ENCODE measurements at places on chromosomes 7 and 10.

DNA sequence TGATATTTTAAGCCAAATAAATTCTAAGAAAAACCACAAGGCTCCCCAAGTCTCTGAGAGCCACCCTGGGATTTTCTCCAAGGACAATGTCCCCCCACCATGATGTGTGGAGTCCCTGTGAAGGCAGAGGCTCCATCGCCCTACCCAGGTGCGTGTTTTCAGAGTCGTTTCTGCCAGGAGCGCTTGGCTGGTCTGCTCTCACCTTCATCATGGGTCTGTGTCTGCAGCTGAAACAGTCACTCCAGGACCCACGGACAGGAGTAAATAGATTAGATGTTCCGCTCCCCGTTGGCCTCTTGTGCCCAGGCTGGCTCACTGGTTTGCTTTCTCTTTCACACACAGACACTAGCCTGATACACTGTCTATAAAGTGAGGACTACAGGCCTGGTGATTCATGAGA, 217.5 kb downstream of the SFMBT2 start:
- DNase-seq: peak; percentile 16

DNA sequence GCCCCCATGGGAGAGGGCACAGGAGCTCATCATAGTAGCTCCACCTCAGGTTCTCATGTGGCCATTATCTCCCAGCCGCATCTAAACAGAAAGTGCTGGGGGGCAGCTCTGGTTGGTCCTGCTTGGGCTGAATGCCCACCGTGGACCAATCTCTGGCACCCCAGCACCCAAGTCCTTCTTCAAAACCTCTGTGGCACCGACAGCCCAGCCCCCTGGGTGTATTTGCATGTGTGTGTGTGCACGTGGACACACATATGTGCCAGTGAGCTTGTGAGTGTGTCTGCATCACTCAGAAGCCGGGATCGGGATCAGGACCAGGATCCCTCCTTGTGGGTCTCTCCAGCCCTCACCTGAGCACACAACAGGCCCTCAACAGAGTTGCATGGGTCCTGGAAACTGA, 68.2 kb downstream of the ALOX5 start:
- DNase-seq: no peak

DNA sequence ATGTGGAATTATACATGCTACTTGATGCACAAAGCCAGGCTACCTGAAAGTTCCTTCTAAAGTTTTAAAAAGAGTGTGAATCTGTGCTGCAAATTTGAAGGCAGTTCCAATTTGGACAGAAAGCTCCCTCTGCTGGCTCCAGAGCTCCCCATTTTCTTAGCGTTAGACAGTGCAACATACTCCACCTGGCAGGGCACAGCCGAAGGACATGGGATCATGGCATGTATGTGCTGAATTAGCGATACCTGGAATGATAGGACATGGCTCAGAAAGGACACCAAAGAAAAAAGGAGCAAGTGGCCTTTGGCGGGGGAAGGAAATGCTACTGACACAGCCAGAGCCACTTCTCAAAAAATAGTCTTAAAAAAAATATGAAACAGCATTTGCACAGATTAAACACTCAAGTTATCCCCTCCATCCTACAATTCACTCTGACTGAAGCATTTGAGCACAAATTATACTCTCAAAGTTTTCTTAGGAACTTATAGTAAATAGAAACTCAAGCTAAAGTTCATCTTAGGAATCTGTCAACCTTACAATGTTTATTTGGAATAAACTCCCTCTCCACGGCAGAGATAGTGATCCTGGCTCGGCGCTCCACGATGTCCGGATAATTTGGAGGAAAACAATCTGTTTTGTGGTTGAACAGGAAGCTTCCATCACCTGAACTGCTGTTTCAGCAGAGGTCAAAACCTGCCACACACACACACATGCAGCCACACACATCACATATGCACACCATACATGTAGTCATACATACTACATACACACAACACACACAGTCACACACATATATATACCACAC, 80.0 kb downstream of the C7orf25 start:
- no peak for DNase-seq

GRCh38 chr7:121485467-121486243, 89.5 kb upstream of the FAM3C start:
- DNase-seq: no peak

GRCh38 chr7:70486977-70487376, 645.0 kb upstream of the GALNT17 start:
- DNase-seq: no peak

DNA sequence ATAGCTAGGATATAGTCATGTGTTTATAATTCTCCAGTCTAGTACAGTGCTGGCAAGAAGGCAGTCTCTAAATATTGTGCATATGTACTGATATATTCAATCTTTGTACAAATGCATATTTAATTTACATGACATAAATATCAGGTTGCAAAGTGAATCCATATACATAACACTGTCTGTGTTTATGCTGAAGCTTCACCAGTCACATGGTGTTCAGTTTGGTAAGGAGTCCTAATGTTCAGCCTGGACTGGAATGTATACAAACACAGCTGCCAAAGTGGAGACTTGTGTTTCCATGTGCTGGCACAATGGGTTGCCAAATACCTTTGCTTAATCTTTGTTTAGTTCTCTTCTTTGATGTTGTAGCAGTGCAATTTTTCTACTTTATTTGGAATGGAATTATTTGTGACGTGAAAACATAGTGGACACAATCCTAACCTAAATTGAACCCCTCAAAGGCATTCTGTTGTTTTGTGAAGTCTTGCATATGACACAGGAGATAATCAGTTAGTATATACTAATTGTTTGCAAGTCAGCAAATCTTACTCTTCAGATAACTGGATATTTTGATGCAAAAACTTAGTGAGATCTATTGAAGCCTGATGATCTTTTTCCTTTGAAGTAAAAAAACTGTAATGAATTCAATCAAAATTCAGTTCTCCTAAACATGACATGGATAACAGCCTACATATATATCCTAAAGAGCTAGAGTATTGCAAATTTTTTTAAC, 17.3 kb upstream of the ARL4A start:
- no peak for DNase-seq

GRCh38 chr10:43260117-43260761, 6.6 kb downstream of the RASGEF1A start:
- no peak for DNase-seq

GRCh38 chr7:106415433-106415832, 130.7 kb upstream of the NAMPT start:
- DNase-seq: no peak

DNA sequence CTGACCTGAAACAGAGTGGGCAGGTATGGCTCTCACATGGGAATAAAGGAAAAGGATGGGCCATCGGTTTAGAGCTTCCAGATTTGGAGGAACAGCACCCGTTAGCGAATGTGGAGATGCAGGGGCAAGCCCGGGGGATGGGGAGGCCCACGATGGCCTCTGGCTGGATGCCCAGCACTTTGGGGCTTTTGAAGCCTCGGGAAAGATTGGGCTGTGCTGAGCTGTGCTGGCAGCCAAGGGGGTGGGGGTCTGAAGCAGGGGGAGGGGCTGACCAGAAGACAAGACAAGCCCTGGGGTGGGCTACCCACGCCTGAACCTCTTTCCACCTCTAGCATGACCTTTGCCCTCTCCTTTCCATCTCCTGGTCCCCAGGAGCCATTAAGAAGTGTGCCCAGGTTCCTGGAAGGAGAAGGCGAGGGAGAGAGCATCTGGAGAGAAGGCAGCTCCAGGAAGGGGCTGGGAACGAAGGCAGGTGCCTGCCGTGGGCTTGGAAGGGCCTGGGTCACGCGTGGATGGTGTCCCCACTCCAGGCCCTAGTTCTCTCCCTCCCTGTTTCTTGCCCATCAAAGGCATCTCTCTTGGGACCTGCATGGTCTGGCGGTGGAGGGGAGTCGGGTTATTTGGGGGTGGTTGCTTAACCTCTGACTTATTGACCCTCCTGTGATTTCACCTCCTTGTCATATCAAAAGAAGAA, 39.7 kb downstream of the JAKMIP3 start:
- no peak for DNase-seq

GRCh38 chr7:154644366-154644765, 358.6 kb downstream of the PAXIP1 start:
- no peak for DNase-seq

- DNase-seq: no peak
These were observed 49.1 kb upstream of the ELN start for GRCh38 chr7:73978661-73979563.

DNA sequence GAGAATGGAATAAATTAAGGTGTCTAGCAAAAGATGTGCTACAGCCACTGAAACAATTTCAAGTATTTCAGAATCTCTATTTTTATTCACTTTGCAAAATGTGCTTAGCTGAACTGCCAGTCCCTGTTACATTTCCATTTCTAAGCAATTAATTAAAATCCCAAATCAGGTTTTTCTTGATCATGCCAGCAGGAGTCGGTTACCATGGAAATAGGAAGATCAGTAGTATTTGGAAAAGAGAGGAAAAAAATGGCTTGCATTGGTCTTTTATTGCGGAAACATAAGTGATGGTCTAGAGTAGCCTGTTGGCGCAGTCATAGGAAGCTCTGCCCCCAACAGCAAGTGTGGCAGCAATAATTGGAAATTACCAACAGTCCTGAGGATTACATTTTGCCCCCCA, 867.1 kb downstream of the GATA3 start:
- DNase-seq: no peak

- no peak for DNase-seq
These were observed 43.4 kb downstream of the ZNF117 start for GRCh38 chr7:64947252-64948000.

DNA sequence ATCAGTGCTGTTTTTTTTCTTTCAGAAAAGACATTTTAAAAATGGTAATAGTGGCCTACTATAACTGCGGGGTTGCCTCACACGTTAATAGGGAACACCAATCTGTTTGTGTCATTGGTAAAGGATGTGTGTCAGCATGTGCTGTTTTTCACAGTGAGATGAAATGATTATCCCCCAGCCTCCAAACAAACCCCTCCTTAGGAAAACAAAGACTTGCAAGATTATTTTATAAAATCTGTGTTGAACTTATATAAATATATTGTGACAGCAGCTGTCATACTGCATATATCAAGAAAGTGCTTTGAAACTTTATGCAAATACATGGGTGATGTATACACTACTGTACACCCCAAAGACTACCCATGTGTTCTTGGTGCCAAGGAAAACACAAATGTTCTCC, 125.8 kb downstream of the BMPER start:
- no peak for DNase-seq

GRCh38 chr10:50991456-50992355, 82.6 kb upstream of the PRKG1 start:
- DNase-seq: no peak

DNA sequence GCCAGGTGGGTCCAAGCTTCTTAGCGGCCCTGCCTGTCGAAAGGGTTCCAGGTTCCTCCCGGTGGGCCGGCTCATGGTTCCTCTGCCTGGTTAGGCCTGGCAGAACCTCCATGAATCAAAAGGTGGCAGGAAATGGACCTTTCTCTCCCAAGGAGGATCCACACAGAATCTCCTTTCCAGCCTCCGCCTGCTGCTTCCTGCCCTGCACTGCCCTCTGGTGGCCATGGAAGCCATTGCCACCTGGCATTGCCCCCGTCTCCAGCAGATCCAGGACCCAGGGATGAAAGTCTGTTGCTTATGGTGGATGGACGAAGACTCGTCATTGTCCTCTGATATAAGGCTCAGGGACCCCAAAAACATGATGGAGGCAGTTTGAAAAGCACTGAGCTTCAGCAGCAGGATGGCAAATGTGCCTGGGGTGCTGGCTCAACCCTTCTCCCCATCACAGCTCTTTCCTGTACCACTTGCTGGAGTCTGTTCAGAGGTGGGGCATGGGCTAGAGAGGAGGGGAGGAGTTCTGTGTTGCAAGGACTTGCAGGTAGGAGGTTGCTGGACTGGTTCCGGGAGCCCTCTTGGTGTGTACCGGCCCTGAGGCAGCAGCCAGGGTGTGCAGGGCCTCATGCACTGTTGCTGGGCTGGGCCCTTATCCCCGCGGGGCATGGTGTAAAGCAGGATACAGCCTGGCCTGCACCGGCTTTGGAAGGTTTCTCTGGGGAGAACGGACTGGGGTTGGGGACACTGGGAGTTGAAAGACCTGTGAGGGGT, 11.3 kb upstream of the INMT start:
- peak; percentile 34 for DNase-seq

- DNase-seq: no peak
These were observed 1.3 kb upstream of the MUC12 start for GRCh38 chr7:100968031-100968430.

DNA sequence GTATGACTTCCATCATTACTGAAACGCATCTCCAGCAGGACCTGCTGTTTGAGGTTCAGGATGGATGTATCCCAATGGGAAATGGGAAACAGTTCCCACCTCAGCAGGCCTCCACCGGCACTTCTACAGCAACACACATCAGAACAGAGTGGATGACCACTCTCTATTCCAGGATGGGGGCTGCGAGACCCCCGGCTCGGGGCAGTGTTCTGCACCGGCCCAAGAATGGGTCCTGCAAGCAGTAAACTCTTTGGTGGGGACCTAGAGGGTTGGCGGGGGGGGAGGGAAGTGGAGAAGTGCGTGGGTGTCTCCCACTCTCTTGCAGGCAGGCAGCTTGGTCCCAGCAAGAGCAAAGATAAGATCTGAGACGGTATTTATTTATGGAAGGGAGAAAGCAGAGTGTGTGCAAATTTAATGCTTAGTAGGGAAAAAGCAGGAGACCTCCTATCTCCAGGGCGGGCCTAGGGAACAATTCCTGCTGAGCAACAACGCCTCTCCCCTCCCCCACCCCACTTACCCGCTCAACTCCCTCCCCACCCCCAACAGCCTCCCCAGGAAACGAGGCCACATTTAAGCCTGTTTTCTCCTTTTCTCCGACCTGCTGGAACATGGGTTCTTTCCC, 4.0 kb downstream of the SFMBT2 start:
- no peak for DNase-seq

DNA sequence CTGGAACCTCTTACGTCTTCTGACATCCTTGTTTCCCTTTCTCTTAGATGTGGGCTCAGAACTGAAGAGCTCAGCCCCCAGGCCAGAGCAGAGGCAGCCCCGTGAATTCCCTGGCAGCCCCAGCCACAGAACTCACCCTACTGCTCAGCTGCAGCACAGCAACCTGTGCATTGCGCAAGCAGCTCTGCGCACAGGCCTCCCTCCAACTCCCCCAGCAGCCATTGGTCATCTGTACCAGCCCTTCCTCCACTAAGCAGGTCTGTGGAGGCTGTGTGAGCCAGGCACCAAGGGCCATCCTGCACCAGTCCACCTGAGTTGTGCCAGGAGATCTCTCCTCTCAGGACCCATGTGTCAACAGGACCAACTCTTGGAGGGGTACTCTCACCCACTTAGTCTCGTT, 54.5 kb downstream of the ZNF33B start:
- DNase-seq: no peak

DNA sequence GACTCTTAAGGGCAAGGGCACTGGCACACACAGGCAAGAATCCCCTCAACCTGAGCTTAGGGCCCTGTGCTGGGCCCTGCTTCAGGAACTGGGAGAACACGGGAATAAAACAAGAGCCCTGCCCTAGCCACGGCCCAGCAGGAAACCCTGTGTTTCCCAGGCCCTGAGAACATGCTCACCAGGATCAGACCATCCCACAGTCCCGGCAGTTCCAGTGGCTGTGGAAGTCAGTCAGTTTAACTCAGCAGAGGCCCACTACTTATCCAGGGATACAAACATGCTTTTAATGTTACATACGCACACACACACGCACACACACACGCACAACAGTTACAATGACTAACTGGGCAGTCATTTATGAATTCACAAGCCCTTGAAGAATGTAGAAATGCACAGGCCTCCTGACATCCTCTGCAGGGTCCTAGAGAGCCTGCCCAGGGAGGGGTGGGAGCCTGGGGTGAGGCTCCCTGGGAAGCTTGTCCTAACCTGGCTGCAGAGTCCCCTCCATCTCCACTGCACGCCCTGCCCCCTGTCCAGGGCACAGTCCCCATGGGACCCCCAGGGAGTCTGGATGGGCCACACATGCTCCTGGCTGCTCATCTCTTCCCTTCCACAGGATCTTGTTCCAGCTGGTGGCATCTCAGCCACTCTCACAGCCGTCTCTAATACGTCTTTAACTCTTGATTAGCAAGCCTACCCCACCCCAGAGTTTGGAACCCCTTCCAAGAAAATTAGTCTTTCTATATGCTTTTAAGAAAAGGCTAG, 97.6 kb downstream of the TCERG1L start:
- no peak for DNase-seq
